ENCODE measurements at places on chromosomes 3 and 15. TPM values are rescaled to one million over a fixed set of nuclear protein-coding genes. Genes with fewer than 3 reads are reported as not detected.

- no peak overlapping the region for H3K27ac ChIP-seq
- DNase-seq: no peak
- H3K27me3 ChIP-seq: no peaks in the 10 kb centered on the region
- H3K4me3 ChIP-seq: no peak overlapping the region
- peaks cover 5% of the 10 kb centered on the region for H3K4me1 ChIP-seq
- no peaks in the 10 kb centered on the region for H3K36me3 ChIP-seq
Measured at GRCh38 chr3:23594894-23595670, 210.7 kb upstream of the UBE2E1 start.

DNA sequence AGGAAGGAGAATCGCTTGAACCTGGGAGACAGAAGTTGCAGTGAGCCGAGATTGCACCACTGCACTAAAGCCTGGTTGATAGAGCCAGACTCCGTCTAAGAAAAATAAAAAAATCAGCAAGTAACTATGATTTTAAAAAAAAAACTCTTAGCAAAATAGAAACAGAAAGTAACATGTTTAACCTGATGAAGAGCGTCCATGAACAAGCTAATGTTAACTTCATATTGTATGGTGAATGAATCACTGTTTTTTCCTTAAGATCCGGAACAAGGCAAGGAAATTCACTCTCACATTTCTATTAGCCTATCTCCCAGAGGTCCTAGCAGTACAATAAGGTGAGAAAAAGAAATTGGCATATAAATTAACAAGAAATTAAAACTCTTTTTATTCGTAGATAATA, 69.0 kb downstream of the RFX7 start:
- no peaks in the 10 kb centered on the region for H3K27me3 ChIP-seq
- H3K36me3 ChIP-seq: peaks cover 2% of the 10 kb centered on the region
- H3K4me1 ChIP-seq: no peaks in the 10 kb centered on the region
- no peak overlapping the region for H3K27ac ChIP-seq
- no peak overlapping the region for H3K4me3 ChIP-seq

GRCh38 chr3:89300526-89300925, 193.1 kb downstream of the EPHA3 start:
- DNase-seq: no peak
- no peaks in the 10 kb centered on the region for H3K36me3 ChIP-seq
- no peaks in the 10 kb centered on the region for H3K4me1 ChIP-seq
- no peaks in the 10 kb centered on the region for H3K27me3 ChIP-seq

GRCh38 chr15:36004891-36005490, 459.0 kb upstream of the DPH6 start:
- DNase-seq: no peak
- no peaks in the 10 kb centered on the region for H3K4me1 ChIP-seq
- no peak overlapping the region for H3K4me3 ChIP-seq
- H3K36me3 ChIP-seq: no peaks in the 10 kb centered on the region

Gene NCBP2
- total RNA-seq: 53.3 TPM

GRCh38 chr15:86060674-86061073, 19.0 kb upstream of the AGBL1 start:
- H3K27me3 ChIP-seq: no peaks in the 10 kb centered on the region
- no peak overlapping the region for H3K27ac ChIP-seq

Gene IMPG2
- 3.1 TPM for total RNA-seq

GRCh38 chr3:186719945-186720739, 3.0 kb downstream of the KNG1 start:
- H3K4me3 ChIP-seq: no peak overlapping the region
- H3K27me3 ChIP-seq: no peaks in the 10 kb centered on the region
- DNase-seq: no peak
- H3K36me3 ChIP-seq: no peaks in the 10 kb centered on the region
- H3K27ac ChIP-seq: no peak overlapping the region

GRCh38 chr15:52527911-52528563, 643 bp downstream of the MYO5A start:
- H3K27me3 ChIP-seq: no peaks in the 10 kb centered on the region
- peak overlapping the region; percentile 64 for H3K4me3 ChIP-seq
- H3K4me1 ChIP-seq: peaks cover 10% of the 10 kb centered on the region
- peak; percentile 35 for DNase-seq
- H3K27ac ChIP-seq: peak overlapping the region; percentile 70

DNA sequence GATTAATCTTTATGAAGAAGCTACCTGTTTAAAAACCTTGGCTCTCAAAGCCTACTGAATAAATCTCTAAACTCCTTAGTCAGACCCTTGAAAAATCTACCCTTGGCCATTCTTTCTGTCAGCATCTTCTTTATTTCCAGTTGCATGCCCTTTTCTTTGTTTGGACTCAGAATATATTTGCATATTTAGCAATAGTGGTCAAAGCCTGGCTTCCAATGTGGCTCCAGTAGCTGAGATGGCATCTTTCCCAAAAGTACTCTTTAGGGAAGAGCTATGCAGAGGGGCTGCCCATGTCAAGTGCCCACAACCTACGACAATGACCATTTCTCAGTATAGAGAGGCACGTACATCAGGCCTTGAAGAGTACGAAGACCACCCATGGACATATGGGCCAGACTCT, 47.2 kb downstream of the TLNRD1 start:
- no peak overlapping the region for H3K4me3 ChIP-seq
- H3K27ac ChIP-seq: peak overlapping the region; percentile 3
- H3K27me3 ChIP-seq: no peaks in the 10 kb centered on the region
- DNase-seq: no peak
- H3K4me1 ChIP-seq: peaks cover 7% of the 10 kb centered on the region

Gene SYNPR
- total RNA-seq: 9.9 TPM

Gene TRIM42
- not detected for total RNA-seq

DNA sequence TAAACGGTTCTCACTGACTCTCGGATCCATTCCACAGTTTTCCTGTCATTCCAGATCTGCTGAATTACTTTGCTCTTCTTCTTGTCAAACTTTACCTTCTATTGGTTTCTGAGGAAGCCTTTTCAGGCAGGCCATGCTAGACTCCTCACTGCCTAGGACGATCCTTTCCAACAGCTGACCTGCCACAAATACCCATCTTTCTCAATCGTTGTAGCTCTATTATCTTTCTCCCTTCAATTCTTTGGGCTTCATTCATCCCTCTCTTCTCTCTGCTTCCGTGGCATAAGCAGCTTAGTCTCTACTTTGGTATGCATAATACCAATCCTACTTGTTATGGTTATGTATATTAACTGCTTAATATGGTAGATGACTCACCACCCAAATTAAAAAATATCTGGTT, 421.8 kb downstream of the NLGN1 start:
- H3K27ac ChIP-seq: no peak overlapping the region
- H3K27me3 ChIP-seq: no peaks in the 10 kb centered on the region
- H3K4me1 ChIP-seq: no peaks in the 10 kb centered on the region
- no peak overlapping the region for H3K4me3 ChIP-seq
- H3K36me3 ChIP-seq: no peaks in the 10 kb centered on the region

Gene P2RY13
- 15.3 TPM for total RNA-seq

Gene FAM162A
- 52.3 TPM for total RNA-seq

Gene CNTN4
- 37.9 TPM for total RNA-seq

Gene IQCH
- total RNA-seq: 9.0 TPM

DNA sequence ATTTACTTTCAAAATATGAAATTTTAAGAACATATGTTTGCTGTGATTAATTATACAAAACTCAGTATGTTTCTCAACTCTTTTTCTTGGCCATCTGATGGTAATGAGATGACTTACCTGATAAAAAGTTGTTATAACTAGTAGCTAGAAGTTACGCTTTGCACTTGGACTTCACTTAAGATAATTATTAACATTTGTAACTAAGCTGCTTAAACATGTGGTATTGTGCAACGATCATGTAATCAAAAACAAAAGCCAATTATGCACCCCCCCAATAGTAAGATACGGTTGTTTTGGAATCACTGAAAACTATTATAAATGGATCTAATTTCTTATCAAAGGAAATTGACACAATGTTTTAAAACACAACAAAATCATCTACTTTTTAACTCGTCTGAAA, 342.9 kb downstream of the CNTN3 start:
- no peaks in the 10 kb centered on the region for H3K36me3 ChIP-seq
- no peaks in the 10 kb centered on the region for H3K27me3 ChIP-seq
- peaks cover 4% of the 10 kb centered on the region for H3K4me1 ChIP-seq
- H3K27ac ChIP-seq: no peak overlapping the region
- no peak for DNase-seq

- no peaks in the 10 kb centered on the region for H3K27me3 ChIP-seq
- no peak overlapping the region for H3K4me3 ChIP-seq
- no peak overlapping the region for H3K27ac ChIP-seq
- no peak for DNase-seq
Measured at GRCh38 chr15:85407421-85408269, 27.2 kb downstream of the AKAP13 start.

- no peak for DNase-seq
- H3K27me3 ChIP-seq: no peaks in the 10 kb centered on the region
- peaks cover 17% of the 10 kb centered on the region for H3K4me1 ChIP-seq
- no peak overlapping the region for H3K4me3 ChIP-seq
- no peaks in the 10 kb centered on the region for H3K36me3 ChIP-seq
Measured at GRCh38 chr15:51403072-51403878, 61.8 kb downstream of the GLDN start.

Gene FILIP1L
- 8.4 TPM for total RNA-seq

- H3K27me3 ChIP-seq: no peaks in the 10 kb centered on the region
- H3K27ac ChIP-seq: no peak overlapping the region
- H3K4me3 ChIP-seq: no peak overlapping the region
- no peaks in the 10 kb centered on the region for H3K4me1 ChIP-seq
- no peak for DNase-seq
Measured at GRCh38 chr3:142794508-142794907, 70.7 kb downstream of the TRPC1 start.

Gene IL17RB
- 8.4 TPM for total RNA-seq

DNA sequence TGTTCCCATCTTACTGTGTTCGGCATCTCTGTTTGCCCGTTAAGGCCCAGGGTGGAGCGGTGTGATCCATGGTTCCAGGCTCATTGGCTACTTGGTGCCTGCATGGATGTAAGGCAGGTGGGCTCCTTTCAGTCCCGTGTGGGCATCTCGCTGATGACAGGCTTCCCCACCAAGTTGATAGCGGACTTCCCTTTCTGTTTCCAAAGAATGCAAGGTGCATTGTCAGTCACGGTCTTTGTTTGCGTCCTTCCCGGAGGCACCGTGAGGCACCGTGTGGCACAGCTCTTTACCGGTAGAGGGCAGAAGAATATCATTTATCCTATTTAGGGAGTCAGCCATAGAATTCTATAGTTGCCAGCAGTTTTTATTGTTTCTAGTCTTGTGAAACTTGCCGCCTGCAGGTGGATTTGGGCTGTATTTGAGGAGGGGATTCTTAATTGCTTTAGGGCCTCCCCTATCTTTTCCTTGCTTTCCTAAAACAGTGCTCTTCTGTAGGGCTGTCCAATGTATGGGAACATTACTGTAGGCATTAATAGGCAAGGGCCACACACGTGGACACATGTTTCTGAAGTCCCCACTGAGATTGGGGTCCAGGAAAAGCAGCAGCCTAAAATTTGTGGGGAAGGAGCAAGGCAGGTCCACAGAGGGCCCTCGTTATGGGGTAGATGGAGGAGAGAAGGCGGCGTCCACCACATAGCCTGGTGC, 244.1 kb downstream of the SLCO3A1 start:
- peak; percentile 97 for DNase-seq
- H3K27ac ChIP-seq: no peak overlapping the region
- peaks cover 9% of the 10 kb centered on the region for H3K4me1 ChIP-seq
- H3K36me3 ChIP-seq: no peaks in the 10 kb centered on the region
- H3K4me3 ChIP-seq: no peak overlapping the region

Gene ZNF619
- 6.9 TPM for total RNA-seq

- H3K4me1 ChIP-seq: no peaks in the 10 kb centered on the region
- H3K27ac ChIP-seq: peak overlapping the region; percentile 21
- DNase-seq: no peak
- no peak overlapping the region for H3K4me3 ChIP-seq
Measured at GRCh38 chr3:131561511-131561910, 58.7 kb upstream of the MRPL3 start.

DNA sequence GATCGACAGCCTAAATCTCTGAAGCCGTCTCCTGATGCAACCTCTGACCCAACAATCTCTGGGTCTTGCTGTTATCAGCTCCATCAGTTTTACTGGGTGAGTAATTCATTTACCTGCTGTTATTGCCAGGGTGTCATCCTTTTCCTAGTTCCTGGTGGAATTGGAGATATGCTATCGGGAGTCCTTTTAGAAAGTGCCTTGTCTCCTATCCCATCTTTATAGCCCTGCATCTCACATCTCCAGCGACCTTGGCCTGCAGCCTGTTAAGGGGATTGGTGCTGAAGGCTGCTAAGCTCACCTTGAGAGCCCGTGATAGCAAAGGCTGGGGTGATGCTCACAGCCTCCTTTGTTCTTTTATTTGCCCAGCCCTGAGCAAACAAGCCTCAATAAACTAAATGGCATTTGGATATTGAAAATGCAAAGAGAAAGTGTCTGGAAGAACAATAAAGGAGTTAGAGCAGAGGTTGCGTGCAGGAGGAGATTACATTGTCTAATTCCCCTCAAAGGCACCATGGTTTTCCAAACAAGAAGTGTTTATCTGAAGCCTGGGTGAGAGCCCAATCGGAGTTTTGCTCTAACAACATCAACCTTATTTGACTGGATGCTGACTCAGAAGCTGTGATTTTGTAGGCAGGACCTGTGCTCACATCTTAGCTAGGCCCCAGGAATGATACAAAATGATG, 101.8 kb downstream of the RPLP1 start:
- H3K4me3 ChIP-seq: no peak overlapping the region
- no peaks in the 10 kb centered on the region for H3K27me3 ChIP-seq
- no peak overlapping the region for H3K27ac ChIP-seq
- H3K36me3 ChIP-seq: no peaks in the 10 kb centered on the region

Gene AGTR1
- 5.2 TPM for total RNA-seq

GRCh38 chr3:156291272-156292123, 171.1 kb downstream of the KCNAB1 start:
- H3K36me3 ChIP-seq: no peaks in the 10 kb centered on the region
- H3K27me3 ChIP-seq: peaks cover 24% of the 10 kb centered on the region
- H3K4me1 ChIP-seq: peaks cover 19% of the 10 kb centered on the region
- DNase-seq: peak; percentile 41
- peak overlapping the region; percentile 47 for H3K27ac ChIP-seq

- H3K27me3 ChIP-seq: no peaks in the 10 kb centered on the region
- DNase-seq: no peak
- no peaks in the 10 kb centered on the region for H3K36me3 ChIP-seq
Measured at GRCh38 chr15:77392762-77393470, 27.0 kb downstream of the PEAK1 start.

Gene ASB14
- total RNA-seq: 0.50 TPM

DNA sequence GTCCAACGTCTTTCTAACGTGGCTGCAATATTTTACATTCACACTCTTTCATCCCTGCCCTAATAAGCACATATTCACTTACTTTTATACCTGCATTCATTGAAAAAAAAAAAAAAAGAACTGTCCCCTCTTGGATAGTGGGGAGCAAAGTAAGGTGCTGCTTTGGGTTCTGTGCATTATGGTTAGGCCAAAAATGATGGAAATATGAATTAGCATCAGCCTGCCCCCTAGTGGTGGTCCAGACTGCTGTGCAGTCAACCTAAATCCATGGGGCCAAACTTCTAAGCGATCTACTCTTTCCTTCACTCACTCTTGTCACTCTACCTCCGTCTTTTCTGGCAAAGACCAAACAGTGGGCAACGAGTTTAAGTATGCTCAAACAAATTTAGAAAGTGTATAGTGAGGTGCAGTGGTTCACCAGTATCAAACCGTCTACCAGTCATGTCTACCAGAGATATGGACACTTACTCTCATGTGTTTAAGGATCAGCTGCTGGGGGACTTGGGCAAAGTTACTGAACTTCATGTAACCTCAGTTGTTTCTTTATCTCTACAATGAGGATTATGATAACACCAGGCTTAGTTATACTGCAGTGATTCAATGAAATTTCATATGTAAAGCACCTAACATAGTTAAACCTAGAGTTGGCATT, 61.5 kb upstream of the GRM7 start:
- no peaks in the 10 kb centered on the region for H3K27me3 ChIP-seq
- H3K27ac ChIP-seq: no peak overlapping the region
- peak; percentile 18 for DNase-seq
- H3K4me3 ChIP-seq: no peak overlapping the region
- H3K36me3 ChIP-seq: no peaks in the 10 kb centered on the region

Gene ACP3
- total RNA-seq: 1.3 TPM
